NCI-H345 (cell line): ENCODE measurements at places on chromosomes 11 and 22.

GRCh38 chr11:61812736-61813411, 3.9 kb downstream of the FADS1 start:
- DNase-seq: no peak

DNA sequence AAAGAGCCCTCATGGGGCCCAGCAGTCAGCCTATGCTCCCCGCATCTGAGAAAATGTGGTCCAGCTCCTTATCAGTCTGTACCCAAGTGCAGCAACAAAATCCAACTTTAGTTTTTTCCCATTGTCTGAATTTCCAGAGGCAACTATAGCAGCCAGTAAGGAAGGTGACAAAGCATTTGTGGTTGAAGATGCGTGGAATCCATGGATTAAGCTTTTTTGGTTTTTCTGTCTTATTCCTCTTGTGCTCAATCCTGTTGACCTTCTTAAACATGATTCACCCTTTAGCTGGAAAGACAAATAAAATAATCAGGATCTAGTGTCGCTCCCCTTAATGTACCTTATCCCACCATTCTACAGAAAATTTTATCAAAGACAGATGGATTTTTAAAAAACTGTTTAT, 14.3 kb downstream of the GDPD4 start:
- no peak for DNase-seq

DNA sequence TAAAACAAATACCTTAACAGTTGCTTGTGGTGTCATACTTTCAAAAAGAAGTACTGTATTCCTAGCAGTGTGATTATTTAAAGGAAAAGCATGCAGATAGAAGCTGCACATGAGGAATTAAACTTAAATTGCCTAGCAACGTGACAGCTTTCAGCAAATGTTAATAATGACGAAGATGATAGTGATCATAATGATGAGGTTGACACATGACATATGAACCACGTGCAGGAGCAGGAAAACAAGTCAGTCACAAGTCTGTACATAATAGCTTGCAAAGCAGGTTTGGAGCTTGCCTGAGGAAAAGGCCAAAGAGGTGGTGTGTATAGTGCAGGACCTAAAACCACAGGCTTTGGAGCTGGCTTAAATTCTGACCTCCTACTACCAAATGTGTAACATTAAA, 30.6 kb upstream of the PIK3C2A start:
- no peak for DNase-seq

- no peak for DNase-seq
Measured at GRCh38 chr22:26669060-26669481, 11.7 kb downstream of the MIAT start.

DNA sequence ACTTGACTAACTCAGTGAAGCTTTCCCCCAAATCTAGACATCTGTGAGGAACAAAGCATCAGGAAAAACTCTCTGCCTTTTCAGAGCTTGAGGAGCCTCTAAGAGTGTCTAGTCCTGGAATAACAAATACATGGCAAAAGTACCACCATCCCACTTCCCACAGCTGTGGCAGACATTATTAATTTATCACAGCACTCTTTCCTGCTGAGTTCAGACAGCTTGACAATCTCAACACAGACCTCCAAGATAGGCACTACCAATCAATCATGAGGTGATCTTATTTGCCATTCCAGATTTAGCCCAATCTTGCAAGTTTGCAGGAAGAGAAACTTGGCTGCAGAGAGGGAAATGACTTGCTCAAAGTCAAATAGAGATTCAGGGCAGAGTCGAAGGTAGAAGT, 202.8 kb downstream of the MN1 start:
- DNase-seq: no peak

- DNase-seq: peak; percentile 28
Measured at GRCh38 chr11:72573072-72573854, 101.0 kb downstream of the PDE2A start.

GRCh38 chr22:44583061-44583760, 85.2 kb upstream of the RTL6 start:
- DNase-seq: no peak

DNA sequence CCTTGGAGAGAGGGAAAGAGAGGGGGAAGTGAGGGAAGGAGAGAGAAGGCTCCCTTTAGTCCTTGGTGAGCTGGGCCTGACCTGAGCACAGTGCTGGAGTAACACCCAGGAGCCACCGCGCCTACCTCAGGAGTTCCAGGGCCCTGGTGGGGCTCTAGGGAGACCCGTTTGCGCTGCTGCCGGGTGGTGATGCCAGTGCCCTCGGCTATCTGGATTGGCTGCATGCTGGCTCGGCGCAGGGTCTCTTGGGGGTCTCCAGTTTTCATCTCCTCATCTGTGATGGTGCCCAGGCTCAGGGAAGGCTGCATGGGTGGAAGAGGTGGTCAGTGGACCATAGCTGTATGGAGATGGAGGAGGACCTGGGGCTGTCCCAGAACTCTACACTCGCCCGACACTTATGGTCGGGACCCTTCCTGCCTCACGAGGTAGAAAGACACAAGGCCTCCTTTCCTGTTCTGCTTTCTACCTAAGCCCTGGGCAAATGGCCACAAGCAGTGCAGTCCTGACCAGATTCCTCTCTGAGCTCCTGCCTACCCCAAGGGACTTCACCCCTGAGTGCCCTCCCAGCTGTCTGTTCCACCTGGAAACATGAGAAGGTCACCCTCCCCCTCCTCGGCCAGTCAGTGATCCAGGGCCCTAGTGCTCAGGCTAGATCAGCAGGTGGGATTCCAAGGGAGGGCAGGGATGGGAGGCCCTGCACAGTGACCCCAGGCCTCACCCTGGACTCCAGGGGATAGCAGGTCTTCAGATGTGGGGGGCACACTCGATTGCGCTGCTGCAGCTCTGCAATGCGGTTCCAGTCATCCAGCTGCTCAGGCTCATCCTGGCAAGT, 6.0 kb downstream of the IL18BP start:
- no peak for DNase-seq

GRCh38 chr11:65934014-65934413, 11.3 kb upstream of the TSGA10IP start:
- no peak for DNase-seq

GRCh38 chr22:23446796-23447350, 133.2 kb downstream of the IGLL1 start:
- DNase-seq: no peak

DNA sequence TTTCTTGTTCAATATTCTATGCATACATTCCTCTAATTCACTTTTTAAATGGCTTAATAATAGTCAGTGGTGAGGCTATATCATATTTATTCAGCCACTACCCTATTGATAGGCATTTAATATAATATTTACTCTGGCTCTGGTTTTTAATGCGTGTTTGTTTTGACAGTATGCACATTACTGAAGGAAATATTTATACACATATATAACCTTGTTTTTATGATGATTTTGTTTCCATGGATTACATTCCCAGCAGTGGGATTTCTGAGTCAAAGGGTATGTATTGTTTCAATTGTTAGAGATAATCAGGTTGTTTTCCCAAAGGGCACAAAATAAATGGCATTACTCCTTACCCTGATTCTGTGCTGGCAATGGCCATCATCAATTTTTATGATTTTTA, 105.8 kb downstream of the UVRAG start:
- DNase-seq: no peak

- no peak for DNase-seq
Measured at GRCh38 chr11:37978647-37979046, 1380.6 kb upstream of the RAG2 start.

DNA sequence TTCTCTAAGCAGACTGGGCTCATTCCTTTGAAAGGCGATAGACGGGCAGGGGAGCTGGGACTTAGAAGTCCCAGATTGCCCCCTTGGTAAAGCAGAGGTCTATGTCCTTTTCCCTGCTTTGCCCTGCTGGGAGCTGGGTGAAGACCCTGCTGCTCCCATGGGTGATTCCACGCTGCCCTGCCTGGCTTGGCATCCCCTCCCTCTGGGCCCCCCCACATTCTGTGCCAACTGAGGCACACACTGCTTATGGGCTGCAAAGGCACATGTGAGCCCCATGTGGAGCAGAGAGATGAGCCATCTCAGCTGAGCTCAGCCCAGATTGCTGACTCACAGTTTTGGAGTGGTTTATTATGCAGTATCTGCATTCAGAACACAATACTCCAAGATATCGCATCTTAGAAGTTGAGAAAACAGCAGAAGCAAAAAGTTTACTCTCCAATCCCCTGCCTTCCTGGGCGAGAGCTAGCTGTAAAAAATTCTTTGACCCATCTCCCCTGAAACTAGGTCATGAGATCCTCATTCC, 127.2 kb downstream of the ST3GAL4 start:
- no peak for DNase-seq

- peak; percentile 51 for DNase-seq
Measured at GRCh38 chr11:13335319-13335718, 57.7 kb downstream of the BMAL1 start.

GRCh38 chr11:105132716-105133511, 6.7 kb downstream of the CARD18 start:
- DNase-seq: no peak

- DNase-seq: no peak
Measured at GRCh38 chr22:32801537-32802236, at the start of gene TIMP3. TSS of gene TIMP3 (plus strand) at chr22:32801705. CDS start at chr22:32802002, 297 bp downstream.
